ENCODE measurements at places on chromosomes 3 and 15.

- no peak for DNase-seq
These were observed 2.4 kb downstream of the MYLK start for GRCh38 chr3:123881771-123882170.

GRCh38 chr3:45362161-45362560 is 26.2 kb upstream of the LARS2 start:
- no peak for DNase-seq

- no peak for DNase-seq
These were observed 273.3 kb downstream of the SLC9A9 start for GRCh38 chr3:143574933-143575332.

GRCh38 chr3:17765819-17766472 is 23.5 kb upstream of the TBC1D5 start:
- no peak for DNase-seq

DNA sequence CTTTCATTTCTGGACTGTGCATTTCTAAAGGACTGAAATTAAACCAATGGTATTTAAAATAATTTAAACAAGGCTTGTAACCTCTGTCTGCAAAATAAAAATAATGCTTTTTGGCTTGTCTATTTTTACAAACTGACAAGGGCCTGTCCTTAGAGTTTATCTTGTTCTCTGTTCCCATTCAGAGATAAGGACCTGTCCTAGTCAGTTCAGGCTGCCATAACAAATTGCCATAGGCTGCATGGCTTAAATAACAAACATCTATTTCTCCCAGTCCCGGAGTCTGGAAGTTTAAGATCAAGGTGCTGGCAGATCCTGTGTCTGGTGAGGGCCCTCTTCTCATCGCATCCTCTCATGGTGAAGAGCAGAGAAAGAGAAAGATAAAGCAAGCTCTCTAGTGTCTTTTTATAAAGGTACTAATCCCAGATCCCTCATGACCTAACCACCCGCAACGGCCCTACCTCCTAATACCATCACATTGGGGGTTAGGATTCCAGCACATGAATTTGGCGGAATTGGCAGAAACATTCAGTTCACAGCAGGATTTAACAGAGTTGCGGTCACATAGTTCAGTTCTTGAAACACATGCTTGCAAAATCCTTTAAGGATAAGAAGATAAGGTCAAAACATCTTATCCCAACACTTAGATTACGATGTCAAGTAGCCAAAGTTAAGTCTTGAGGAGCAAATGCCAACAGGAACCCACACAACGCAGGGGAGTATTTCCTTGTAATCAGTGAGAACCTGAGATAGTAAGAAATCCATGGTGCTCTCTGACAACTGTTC is 17.8 kb downstream of the KBTBD8 start:
- DNase-seq: no peak

All from T-helper 2 cell (primary cell).